ENCODE measurements at places on chromosomes 1 and 21.

DNA sequence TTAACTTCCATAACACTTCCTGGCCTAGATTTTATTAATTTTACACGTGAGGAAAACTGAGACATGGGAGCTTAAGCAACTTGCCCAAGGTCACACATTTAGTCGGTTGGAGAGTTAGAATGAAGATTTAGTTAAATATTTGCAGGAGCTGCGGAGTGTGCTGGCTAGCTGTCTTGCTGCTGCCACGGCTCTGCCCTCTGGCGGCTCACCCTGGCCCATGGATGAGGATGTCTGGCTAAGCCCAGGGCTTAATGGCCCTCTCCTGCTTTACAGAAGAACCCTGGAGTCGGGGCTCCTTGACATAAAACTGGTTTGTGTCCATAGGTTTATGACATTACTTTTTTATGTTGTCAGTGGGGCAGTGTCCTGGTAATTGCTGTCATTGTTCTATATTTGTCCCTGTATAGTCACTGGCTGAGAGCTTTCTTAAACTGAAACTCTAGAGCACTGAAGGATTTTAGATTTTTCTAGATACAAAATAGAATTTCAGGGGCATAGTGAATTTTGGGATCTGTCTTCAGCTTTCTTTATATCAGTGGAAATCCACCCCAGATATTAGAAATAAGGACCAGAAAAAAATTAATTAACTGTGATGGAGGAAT is 88.9 kb upstream of the WLS start:
- DNase-seq = no peak

DNA sequence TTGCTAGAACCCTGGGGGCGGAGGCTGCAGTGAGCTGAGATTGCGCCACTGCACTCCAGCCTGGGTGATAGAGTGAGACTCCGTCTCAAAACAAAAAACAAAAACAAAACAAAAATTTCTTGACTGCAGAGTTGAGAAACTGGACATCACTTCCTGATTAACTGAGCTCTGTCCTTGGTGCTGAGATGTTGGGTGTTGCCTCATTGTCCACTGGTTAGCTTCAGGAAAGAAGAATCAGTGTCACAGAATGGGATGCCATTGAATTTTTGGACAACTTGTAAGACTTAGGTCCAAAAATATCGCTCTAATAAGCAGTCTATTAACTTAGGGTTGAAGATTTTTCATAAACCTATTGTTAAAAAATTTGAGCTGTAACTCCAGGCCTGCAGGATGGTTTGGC is 23.8 kb upstream of the KCNA10 start:
- DNase-seq = no peak

GRCh38 chr1:151773702-151774101 is 10.4 kb upstream of the MRPL9 start:
- DNase-seq = no peak

GRCh38 chr1:18723701-18724411 is 93.2 kb downstream of the PAX7 start:
- DNase-seq = no peak

DNA sequence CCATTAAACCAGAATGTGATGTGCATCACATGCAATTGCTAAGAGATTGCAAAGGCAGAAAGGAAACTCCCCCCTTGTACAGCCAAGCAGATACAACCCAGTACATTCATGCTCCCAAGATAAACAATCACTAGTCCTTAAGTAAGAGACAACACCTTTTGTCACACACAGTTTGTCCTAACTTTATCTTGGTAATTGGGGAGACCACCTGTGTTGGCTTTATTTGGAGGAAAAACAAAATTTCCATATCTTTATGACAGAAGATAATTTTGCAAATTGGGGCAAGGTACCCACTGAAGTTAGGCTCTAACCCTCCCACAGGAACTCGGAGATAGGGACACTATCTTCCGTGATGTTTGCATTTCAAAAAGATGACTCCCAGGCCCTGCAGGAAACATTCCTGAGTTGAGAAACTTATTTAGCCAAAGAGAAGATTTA is 175.0 kb upstream of the TNR start:
- DNase-seq = no peak

- no peak for DNase-seq
These were observed 34.6 kb upstream of the DOCK7 start for GRCh38 chr1:62722796-62723195.

DNA sequence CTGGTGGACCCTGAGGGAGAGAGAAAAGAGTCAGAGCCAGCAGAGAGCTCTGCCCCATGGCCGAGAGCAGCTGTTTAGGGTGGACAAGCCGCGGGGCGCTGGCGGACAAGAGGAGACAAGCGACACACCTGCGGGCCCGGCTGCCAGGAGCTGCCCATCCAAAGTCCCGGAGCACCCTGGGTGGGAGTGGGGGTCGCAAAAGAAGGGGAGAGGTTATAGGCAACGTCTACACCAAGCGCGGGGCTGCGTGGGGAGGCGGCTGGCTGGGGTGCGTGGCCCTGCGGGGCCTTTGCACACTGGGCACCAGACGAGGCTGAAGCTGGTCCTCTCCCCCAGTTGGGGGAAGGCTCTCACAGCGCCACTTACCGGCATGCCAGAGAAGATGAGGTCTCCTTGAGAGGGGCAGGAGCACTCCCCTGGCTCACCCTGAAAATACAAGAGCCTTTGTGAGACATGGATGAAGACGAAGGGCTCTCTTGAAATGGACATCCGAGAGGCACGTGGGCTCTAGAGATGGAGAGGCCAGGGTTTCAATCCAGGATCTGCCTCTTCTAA is 24.1 kb downstream of the COL16A1 start:
- no peak for DNase-seq

DNA sequence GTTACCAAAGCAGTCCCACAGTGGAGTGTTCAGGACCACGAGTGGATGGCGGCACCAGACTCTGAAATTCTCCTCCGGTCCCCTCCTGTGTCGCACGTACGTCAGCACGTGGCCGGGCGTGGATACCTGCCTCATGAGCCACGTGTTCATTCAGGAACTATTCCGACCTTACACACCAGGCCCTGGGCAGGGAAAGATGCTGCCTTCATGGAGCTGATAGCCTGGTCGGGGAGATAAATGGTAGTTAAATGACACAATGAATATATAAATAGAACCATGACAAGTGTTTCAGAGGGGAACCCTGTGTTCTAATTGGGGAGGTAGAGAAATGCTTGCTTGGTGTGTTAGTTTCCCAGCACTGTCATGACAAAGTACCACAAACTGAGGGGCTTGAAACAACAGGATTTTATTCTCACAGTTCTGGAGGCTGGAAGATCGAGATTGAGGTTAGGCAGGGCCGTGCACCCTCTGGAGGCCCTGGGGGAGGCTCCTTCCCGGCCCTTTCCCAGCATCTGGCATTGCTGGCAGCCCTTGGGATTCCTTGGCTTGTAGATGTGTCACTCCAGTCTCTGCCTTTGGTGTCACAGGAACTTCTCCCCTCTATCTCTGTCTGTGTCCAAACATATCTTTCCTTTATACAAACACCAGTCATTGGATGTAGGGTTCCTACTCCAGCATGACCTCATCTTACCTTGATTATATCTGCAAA is 28.9 kb upstream of the GPR137B start:
- DNase-seq = no peak

DNA sequence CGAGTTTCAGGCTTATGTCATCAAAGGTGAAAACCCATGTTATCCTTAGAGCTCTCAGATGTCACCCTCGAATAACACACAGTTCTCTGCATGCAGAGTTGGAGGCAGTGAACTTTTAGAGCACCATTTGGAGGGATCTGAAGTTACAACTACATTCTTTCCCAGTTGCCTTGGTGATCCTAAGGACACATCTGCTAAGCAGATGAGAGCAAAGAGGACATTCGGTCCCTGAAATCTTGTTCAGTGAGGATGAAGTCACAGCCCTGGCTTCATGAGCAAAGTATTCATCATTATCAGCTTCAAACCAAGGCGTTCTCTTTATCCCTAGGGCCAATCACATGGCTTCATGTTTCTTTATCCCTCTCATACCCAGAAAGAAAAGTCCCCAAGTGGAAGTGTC is 23.1 kb upstream of the MCOLN2 start:
- no peak for DNase-seq

DNA sequence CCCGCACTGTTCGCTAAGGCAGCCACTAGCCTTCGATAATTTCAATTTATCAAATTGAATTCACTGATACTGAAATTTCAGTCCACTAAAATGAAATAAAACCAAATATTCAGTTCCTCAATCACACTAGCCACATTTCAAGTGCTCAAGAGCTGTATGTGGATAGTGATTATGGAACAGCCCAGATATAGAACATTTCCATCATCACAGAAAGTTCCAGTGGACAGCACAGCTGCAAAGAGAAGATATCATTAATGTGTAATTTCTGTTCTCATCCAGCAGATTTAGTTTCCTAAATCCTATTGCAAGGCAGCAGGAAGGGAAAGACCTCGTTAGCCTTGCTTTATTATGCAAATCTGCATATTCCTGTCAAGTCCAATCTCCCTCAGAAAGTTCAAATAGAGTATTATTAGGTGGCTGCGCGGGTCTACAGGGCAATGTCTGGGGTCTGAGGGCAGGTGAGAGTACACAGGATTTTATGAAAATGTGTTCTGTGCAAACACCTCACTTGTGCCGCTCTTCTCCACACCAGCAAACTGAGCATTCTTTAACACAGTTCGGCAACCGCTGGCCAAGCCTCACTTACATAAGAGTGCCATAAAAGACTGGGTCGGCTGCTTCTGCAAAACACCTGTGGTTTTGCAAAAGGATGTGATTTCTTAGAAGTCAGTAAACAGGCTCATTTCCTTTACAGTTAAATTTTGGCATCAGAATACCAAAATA is 22.4 kb downstream of the CAPZB start:
- DNase-seq = no peak

GRCh38 chr1:228478912-228479711 is 8.1 kb upstream of the RNF187 start:
- no peak for DNase-seq

- DNase-seq = no peak
These were observed 2.1 kb downstream of the VCAM1 start for GRCh38 chr1:100721526-100722207.

DNA sequence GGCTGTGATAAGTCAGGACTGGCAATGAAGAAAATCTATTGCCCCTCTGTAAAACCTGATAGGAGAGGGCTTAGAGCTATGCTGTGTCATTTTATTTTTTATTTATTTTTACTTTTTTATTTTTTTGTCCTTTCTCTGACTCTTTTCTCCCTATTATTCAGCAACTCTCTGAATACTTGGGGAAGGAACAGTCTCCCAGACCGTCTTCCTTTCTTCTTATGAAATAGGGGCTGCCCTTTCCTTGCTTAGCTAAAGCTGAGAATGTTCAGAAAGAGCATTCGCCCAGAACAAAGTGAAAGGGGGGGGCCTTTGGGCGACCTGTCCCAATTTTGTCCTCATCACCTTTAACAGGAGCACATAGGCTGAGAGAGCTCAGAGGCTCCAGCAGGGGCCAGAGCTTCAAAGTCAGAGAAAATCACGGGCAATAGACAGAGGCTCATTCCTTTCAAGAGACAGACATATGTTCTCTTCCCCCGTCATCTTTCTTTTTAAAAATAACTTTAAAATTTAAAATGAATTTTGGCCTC is 80.9 kb downstream of the RNF220 start:
- no peak for DNase-seq

- DNase-seq = no peak
These were observed 320.2 kb upstream of the NFIA start for GRCh38 chr1:60762176-60762575.

- no peak for DNase-seq
These were observed 386.3 kb upstream of the BEND5 start for GRCh38 chr1:49163031-49163430.

DNA sequence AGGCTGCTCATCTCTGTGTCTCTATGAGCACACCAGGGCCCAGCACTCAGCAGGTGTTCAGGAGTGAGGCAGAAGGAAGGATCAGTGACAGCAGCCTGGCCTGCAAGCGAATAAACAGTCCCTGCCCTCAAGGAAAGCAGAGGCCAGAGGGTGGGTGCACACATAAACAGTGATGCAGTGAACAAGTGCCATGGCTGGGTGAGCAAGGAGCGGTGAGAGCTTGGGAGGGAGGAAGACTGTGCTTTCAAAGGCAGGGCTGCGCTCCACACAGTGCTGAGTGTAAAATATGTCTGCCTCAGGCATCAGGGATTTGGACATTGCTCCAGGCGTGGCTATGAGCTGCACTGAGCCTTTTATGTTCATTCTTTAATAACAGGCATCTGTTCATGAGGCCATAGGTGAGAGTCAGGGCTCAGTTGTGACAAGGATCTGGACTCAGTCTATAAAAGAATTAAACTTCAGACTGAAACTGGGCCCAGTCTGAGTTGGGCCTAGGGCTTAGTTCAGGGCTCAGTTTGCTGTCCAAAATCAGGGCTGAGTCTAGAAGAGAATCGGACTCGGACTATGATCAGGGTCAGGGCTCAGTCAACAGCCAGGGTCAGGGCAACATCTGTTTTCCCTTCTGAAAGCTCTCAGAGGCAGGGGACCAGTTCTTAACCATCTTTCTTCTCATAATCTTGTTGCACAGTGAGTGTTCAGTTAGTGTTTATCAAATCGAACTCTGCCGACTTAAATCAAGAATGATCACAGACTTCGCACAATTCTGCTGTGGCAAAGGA is 213.7 kb downstream of the FOXD2 start:
- DNase-seq = no peak

GRCh38 chr1:235331401-235331800 is 3.0 kb downstream of the GGPS1 start:
- no peak for DNase-seq

DNA sequence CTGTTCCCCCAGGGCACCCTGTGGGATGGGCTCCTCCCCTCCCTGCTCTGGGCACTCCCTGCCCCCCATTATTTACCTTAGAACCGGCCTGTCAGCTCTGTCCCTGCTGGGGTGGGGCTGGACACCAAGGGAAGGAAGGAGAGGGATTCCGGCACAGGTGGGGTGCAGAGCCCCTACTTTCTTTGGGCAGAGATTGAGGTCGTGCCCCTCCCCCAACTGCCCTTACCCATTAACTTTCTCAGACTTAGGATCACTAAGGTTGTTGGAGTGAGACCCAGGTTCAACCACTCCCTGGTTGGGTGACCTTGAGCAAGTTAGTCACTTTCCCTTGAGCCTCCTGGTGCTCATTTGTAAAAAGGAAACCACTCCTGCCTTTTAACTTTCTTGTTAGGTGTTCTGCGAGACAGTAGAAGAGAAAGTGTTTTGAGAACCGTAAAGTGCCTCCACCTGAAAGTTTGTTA is 57.0 kb upstream of the SYNC start:
- DNase-seq = no peak

DNA sequence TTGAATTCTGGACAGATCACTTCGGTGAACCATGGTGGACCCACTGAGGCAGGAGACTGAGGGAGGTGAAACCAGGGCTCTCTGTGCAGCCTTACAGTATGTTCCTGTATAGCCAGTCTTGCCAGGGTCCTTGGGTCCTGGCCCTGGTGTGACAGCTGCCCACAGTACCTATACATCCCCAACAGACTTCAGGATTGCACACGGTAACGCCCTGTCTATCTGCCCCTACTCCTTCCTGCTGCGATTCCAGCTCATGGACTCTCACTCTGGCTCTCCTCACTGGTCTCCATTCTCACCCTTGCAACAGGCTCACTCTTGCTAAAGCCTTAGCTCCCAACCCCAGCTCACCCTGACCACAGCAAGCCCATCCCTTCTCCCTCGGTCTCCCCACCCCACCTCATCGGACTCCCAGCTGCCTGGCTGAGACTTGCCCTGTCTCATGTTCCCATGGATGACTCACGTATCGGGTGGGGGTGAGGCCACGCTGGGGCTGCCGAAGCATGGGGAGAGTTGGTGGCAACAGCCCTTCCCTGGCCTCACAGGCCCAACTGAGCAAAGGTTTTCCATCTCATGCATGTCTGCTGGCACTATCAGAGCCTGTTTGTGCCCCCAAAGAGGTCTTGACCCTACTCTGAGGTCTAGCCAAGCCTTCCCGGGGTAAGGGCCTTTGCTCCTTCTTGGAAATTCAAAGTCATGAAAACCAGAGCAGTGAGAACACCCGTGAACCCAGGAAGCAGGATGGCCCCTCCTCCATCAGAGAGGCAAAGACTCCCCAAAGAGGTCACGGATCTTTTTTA is 7.1 kb downstream of the PHLDA3 start:
- DNase-seq = no peak

Data from cortex of kidney (tissue), 1 donor.